ENCODE measurements at places on chromosomes 1 and 21.

GRCh38 chr1:2493691-2494322, 17.7 kb downstream of the PLCH2 start:
- no peak for DNase-seq

DNA sequence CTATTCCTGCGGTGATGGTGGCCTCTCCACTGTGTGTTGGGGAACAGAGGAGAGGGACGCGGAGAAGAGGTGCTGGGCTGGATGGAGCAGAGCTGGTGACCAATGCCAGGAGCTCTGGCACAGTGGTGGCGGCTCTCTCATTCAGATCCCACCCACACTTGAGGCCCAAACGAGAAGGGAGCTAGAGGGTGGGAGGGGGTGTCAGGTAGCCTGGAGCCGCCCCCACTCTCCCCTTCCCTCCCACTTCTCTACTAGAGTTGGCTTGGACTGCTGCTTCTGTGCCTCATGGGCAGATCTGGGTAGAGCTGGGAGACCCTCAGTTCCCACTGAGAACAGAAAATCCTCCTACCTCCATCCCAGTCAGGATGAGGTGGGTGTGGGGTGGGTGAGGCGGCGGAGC, 3.5 kb downstream of the TTC39A start:
- no peak for DNase-seq

DNA sequence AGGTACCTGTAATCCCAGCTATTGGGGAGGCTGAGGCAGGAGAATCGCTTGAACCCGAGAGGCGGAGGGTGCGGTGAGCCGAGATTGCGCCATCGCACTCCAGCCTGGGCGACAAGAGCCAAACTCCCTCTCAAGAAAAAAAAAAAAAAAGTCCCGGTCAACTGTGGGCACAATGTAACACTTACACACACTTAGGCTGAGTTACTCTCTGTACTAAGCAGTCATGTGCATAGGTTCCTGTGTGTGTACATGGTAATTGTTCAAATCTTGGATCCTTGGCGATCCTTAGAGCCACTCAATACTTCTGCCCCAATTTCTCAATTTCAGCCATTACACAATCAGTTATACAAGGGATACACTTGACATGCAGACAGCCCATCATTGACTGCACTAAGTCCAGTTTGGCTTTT, 11.6 kb downstream of the SDCCAG8 start:
- no peak for DNase-seq

DNA sequence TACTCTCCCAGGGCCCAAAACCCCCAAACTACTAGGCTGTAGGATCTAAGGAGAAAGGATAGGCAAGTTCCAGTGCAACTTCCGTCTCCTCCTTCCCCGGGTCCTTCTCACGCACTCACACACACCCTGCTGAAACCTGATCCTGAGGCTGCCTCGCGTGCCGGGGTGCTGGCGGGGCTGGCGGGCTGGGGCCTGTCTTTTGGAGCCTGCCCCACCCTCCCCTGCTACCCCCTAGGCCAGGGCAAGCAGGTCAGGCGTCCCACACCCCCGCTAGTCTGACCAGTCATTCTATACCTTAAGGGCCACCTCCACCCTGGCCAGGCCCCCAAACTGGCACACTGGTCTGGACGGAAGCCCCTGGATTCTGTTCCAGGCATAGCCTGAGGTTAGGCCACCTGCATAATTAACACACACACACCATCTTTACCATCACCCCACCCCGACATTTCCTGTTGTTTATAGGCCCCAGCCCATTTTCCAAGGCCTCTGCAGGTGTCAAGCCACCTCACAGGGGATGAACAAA, 48.3 kb upstream of the ARTN start:
- DNase-seq, result no peak

- DNase-seq, result no peak
Measured at GRCh38 chr21:45031571-45032191, 42.7 kb upstream of the ADARB1 start.

- DNase-seq, result no peak
Measured at GRCh38 chr1:162712317-162713029, 78.0 kb upstream of the HSD17B7 start.

GRCh38 chr1:230915078-230915477, 46.8 kb upstream of the C1orf198 start:
- no peak for DNase-seq

Data from cortex of kidney (tissue), 1 donor.